ENCODE measurements at places on chromosomes 16 and 17.

- DNase-seq, result no peak
Measured at GRCh38 chr17:82408938-82409318, 9.2 kb upstream of the HEXD start.

- DNase-seq, result no peak
Measured at GRCh38 chr17:8557176-8557806, 73.2 kb downstream of the MYH10 start.

DNA sequence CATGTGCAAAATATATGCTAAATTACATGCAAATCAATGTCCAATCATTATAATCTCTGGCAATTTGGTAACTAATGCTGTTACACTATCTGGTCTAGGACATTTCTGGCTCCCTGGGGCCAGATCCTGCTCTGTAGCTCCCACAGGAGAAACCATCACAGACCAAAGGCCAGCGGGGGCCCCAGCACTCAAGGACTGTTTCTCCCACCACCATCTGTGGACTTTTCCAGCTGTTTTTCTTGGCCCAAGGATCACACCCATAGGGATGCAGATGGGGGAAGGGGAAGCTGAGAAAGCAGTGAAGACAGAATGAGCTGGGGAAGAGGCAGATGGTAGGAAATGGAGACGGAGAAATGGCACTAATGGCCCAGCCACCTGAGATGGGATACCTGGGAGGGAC, at the start of gene HIGD1B:
Gene HIGD1B, plus strand, starts transcription at position 298 of the 400 bp plus-strand sequence. CDS start 270 bp downstream, outside the sequence.
- DNase-seq, result no peak

DNA sequence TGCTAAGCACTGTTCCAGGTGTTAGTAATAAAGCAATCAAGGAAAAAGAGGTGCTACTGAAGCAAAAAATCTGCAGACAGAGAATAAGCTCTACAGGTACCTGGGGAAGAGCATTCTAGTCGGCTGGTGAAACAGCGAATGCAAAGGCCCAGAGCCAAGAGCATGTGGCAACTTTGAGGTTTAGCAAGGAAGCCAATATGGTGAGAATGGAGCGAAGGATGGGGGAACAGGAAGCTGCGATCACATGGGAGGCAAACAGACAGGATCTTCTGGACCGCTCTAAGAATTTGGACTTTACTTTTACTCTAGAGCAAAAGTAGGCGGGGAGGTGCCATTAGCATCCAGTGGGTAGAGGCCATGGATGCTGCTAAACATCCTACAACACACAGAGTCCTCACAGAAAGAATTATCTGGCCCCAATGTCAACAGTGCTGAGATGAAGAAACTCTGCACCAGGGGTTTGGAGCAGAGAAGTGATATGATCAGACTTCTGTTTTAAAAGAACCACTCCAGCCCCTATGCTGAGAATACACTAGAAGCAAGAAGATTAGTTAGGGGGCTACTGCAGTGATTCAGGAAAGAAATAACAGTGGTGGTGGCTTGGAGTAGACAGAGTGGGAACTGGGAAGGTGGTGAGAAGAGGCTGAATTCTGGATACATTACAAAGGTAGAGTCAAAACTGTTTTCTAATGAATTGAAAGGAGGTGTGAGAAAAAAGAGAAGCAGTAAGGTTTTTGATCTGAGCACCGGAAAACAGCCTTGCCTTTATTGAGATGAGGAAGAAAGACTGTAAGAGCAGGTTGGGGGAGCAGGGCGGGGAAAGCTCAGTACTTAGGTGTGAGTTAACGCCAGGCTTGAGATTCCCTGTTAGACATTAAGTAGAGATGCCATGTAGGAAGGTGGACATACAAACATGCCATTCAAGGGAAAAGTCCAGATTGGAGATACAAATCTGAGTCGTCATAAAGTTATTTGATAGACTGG, 11.0 kb downstream of the EFTUD2 start:
- no peak for DNase-seq

GRCh38 chr17:10119203-10120108, 79.0 kb downstream of the GAS7 start:
- DNase-seq, result no peak

DNA sequence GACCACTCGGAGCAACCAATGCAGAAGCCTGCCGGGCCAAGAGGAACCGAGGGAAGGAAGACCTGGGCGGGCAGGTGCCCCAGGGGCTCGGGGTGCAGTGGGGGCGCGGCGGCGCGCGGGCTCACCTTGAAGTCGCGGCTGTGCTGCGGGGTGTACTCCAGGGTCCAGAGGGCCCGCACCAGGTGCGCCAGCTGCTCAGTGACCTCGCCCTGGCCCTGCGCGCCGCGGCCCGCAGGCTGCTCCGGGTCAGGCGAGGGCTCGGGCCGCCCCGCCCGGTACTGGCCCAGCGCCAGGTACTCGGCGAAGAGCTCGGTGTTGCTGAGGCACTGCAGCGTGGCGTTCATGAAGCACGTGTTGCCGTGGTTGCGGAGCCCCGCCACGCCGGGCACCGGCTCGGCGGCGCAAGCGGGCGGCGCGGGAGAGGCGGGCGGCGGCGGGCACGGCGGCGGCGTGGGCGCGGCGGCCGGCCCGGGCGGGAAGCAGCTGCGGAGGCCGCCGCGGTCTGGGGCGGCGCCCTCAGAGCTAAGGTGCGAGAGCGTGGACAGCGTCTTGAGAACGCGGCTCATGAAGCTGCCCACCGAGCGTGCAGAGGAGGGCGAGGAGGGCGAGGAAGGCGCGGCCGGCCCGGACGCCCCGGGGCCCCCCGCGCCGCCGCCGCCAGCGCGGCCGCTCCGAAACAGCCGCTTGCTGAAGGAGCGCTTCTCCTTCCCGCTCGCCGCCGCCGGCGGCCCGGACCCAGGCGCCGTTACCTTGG, 562 bp downstream of the USP31 start:
- peak; percentile 29 for DNase-seq

DNA sequence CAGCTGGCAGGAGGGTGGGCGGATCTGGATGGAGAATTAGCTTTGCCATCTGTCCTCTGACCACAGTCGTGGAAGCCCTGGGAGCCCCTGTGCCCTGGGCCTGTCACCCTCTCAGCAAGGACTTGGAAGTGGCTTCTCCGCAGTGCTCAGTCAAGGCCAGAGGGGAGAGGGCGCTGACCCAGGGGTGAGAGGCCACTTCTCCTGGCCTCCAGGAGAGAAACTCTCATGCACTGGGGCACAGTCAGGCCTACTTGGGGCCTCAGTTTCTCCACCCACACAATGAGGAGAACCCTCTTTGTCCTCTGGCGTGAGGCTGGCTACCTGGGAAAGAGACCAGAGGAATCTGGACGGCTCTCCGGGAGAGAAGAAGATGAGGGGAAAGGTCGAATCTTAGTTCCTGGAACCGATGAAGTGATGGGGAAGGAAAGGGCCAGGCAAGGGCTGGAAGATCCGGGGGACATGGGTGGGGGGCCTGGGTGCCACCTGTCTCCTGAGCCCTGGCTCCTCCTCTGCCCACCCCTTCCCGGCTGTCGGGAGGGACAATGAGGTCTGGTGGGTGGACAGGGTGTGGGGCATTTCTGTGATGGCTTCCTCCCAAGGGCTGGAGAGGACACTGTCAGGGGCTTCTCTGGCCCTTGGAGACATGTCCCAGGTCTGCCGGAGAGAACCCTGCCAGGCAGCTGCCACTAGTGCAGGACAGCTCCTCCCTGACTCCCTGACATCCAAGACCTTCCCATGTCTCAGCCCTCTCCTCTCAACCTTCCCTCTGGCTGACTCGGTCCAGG, 9.0 kb upstream of the ARHGAP27 start:
- no peak for DNase-seq

- no peak for DNase-seq
Measured at GRCh38 chr17:76336756-76337412, 16.8 kb downstream of the PRPSAP1 start.

GRCh38 chr16:27978876-27979275, 84.6 kb downstream of the GSG1L start:
- no peak for DNase-seq

DNA sequence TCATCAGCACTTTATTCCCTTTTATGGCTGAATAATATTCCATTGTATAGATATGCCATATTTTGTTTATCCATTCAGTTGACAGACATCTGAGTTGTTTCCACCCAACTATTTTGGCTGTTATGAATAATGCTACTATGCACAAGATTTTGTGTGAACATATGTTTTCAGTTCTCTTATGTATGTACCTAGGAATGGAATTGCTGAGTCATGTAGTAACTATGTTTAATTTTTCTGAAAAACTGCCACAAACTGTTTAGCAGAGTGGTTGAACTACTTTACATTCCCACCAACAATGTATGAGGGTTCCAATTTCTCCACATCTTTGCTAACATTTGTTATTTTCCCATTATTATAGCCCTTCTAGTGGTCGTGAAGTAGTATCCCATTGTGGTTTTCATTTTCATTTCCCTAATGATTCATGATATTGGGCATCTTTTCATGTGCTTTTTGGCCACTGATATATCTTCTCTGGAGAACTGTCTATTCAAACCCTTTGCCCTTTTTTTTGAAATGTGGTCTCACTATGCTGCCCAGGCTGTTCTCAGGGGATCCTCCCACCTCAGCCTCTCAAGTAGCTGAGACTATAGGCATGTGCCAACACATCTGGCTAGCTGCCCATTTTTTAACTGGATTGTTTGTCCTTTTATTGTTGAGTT, 26.3 kb downstream of the SMURF2 start:
- no peak for DNase-seq

DNA sequence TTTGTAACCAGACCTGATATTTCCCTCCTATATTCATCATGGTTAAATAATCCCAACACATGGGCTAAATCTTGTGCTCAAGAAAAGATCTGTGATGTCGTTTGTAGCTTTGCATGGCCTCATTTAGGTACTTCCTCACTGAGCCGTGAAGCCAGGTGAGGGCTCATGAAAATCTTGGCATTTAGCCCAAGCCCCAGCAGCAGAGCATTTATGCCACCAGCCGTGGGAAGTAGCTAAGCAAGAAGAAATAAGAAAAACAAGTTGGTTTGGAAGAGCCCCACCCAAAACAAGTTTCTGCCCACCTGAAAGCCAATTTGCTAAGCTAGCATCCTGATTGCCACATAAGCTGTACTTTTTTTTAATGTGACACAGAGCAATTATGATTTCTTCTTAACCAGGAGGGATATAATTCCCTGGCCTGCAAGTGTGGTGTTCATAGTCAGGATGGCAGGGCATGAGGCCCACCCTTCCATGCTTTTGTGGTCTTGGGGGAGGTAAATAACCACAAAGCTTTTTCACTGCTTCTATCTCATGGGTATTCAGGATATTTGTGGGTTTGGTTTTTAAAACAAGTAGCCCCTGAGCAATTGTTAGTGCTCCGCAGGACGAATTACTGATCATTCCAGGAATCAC, 10.5 kb downstream of the TMIGD1 start:
- DNase-seq, result no peak

GRCh38 chr17:42193216-42193968, 902 bp downstream of the GHDC start:
- DNase-seq, result no peak

- no peak for DNase-seq
Measured at GRCh38 chr17:53844491-53845107, 21.9 kb downstream of the KIF2B start.

GRCh38 chr17:46072998-46073397, 73.9 kb downstream of the STH start:
- no peak for DNase-seq

DNA sequence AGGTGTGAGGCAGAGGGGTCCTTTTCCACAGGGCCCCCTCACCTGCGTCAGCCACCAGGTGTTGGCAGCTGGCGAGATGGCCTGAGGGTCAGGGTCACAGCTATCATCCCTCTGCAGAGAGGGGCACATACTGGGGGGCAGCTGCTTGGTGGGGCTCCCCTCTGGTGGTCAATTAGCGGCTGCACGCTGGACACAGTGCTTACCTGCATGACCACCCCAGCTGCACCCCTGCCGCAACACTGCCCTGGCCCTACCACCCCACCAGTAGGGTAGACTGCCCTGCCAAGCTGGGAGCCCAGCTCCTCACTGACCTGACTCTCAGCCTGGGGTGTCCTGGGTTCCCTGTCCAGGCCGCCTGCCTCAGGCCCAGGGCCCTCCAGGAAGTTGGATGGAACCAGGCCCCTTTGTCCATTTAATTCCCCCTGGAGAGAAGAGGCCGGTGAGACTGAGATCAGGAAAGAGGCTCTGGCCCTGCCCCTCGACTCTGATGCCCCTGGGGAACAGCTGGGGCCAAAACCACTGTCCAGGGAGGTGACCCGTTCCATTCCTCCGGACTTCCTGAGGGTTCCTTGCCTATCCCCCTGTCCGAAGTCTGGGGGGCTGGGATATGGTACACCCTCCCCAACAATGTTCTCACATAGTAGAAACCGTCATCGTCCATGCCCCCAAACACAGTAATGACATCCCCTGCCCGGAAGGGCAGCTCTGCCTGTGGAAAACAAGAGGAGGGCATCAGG, 23.7 kb downstream of the TSPOAP1 start:
- no peak for DNase-seq

- DNase-seq, result no peak
Measured at GRCh38 chr16:72311426-72311825, 139.5 kb upstream of the PMFBP1 start.

GRCh38 chr16:80914379-80915078, 92.2 kb downstream of the CMC2 start:
- no peak for DNase-seq

GRCh38 chr16:88469615-88470395, 16.7 kb downstream of the ZFPM1 start:
- DNase-seq, result no peak

DNA sequence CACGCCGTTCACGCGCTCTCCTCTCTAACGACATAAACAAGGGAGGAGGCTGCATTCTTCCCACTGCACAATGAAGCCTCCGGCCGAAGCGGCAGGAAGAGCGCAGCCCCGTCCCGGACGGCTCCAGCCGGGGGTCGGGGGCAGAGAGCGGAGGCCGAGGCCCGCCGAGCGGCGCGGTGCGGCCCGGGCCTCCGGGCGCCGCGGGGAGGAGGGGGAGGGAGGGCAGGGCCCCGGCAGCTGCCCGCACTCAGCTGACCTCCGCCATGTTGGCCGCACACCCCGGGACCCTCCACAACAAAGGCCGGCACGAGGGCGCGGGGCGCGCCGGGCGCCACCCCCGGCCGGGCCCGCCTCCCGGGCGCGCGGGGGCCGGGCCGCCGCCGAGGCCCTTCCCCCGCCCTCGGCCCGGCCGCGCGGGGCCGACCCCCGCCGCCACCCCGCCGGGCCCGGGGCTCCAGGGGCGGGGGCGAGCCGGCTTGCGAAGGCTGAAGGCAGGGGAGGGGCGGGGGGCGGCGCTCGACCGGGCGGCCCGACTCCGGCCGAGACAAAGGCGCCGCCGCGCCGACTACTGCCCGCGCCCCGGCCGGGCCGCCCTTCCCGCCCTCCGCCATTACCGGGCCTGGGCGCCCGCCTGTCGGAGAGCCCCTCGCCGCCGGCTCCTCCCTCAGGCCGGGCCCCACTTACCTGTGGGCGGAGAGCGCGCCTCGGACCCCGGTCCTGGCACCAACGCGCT, 527 bp downstream of the SIAH1 start:
- DNase-seq, result no peak

- no peak for DNase-seq
Measured at GRCh38 chr16:66845791-66846221, 1.6 kb downstream of the CA7 start.

- no peak for DNase-seq
Measured at GRCh38 chr17:33438139-33438538, 145.0 kb upstream of the ASIC2 start.

DNA sequence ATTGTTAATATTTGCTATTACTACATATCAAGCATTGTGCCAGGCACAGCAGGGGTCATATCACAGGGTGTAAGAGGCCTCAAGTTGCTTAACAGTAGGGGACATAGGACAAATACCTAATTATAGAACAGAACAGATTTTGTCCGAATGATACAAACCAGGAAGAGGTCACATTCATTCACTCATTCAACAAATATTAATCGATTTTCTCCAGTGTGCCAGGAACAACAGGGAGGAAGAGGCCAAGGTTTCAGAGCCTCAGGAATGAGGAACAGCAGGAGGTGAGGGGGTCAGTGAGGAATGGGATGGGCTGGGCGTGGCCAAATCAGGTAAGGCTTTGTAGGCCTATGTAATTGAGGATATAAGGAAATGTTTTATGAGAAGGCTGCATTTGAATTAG, 11.2 kb upstream of the CHST4 start:
- no peak for DNase-seq

Data from activated CD4-positive, alpha-beta T cell treated with anti-CD3 and anti-CD28 coated beads for 24 hours (primary cell).